EL (cell line): ENCODE measurements at places on chromosomes 3 and 15.

GRCh38 chr3:23372285-23372684 lies 169.2 kb downstream of the UBE2E2 start:
- no peak for DNase-seq

DNA sequence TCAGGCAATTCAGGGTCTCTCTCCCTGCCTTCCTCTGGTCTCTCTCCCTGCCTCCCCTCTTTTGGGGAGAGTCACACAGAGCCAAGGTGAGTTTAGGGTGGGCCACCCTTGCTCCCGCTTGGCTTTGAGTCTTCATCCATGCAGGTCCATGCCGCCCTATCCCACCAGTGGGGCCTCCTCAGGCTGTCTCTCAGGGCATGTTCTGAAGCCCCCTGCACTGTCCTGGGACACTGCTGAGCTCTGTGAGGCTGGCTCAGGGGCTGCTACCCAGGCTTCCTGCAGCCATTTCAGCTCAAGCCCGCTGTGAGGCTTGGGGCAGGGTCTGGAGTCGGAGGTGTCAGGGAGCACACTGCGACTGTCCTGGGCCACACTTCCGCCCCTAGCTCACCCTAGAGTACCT lies 203.1 kb downstream of the SSR3 start:
- no peak for DNase-seq

GRCh38 chr15:40249477-40250303 lies 10.8 kb downstream of the PAK6 start:
- DNase-seq, result peak; percentile 71

- DNase-seq, result no peak
These were observed 5.2 kb downstream of the CEP97 start for GRCh38 chr3:101729586-101729985.

- peak; percentile 67 for DNase-seq
These were observed 276.6 kb upstream of the THBS1 start for GRCh38 chr15:39304201-39304841.

GRCh38 chr3:102936511-102937045 lies 501.8 kb downstream of the ZPLD1 start:
- DNase-seq, result no peak

DNA sequence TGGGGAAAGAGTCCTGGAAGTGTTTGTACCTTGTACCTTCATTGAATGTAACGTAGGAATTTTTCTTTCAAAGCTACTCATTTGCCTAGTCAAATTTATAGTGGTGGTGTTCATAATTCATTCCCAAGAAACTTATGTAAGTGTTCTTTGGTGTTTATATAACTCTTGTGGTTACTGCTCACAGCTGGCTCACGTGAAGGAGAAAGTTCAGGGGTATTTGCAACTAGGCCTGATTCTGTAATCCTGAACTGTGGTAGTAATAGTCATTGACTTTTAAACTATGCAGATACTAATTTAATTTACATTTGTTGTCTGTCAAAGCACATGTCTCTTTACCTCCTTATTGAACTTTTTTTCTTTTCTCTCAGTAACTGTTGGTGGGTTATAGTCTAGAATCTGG lies 50.5 kb upstream of the TEX264 start:
- DNase-seq, result peak; percentile 42

DNA sequence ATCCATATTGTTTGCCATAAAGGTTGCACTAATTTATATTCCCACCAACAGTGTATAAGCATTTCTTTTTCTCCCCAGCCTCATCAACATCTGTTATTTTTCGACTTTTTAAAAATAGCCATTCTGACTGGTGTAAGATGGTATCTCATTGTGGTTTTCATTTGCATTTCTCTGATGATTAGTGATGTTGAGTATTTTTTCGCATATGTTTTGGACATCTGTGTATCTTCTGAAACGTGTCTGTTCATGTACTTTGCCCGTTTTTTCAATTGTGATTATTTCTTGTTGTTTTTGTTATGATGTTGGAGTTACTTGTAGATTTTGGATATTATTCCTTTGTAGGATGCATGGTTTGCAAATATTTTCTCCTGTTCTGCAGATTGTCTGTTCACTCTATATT lies 46.5 kb downstream of the TP63 start:
- DNase-seq, result peak; percentile 11

- DNase-seq, result no peak
These were observed 482.1 kb downstream of the OCA2 start for GRCh38 chr15:27617013-27617412.

DNA sequence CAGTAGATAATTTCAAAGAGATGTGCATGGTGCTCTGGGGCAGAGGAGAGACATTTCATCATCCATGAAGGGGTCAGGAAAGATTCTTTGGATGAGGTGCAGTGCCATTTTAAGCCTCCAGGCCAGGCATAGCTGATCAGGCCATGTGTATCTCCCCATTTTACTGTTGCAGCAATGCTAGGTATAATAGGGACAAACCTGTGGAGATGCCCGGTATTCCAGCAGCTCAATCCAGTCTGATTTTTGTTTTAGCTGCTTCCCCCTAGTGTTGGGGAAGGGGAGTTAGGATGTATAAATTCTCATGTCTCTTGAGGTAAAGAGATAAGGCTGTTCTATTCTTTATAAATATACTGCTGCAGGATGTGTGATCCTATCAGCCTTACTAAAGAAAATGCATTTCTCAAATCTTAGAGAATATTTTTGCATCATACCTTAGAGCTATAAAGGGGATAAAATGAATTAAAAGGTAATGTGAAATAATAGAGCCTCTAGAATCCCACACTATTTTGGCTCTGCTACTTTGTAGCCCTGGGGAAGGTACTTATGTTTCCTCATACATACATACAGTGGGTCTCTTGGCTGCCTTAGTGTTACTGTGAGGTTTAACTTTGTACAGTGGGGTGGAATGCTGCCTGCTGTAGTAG lies 5.2 kb downstream of the CDV3 start:
- DNase-seq, result peak; percentile 65

DNA sequence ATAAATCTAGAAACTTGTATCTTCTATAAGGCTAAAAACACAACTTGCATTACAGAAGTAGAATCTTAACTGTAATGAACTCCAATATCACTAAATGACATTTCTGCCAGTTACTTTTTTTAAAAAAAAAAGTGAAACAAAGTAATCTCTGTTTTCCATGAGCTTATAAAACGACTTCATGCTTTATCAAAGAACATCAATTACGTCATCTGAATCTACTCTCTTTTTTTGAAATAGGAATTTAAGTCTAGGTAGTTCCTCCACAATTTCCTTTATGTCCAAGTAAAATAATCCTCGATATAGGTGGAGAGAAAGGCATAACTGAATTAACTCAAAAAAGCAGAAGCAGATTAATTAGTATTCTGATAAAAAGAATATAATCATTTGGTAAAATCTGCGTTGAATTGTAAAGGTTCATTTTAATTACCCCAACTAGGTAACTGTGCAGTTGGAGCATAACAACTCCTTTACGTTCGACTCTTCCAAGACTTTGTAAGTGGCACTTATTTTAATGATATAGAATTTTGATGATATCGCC lies 1.4 kb downstream of the UACA start:
- DNase-seq, result no peak

DNA sequence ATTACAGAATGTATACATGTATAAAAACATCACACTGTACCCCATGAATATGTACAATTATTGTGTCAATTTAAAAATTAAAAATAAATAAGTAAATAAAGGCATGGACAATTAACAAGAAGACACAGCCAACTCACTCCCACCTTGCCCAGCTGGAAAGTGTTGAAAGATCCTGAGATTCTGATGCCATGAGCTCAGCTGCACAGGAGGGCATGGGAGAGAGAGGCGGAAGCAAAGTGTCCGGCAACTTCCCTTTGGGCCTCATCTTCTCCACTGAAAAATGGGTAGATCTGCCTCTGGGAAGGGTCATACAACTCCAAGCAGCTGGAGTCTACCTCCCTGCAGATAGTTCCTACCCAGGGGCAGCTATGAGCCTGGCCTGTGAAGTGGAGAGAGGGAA lies 277.3 kb downstream of the UACA start:
- DNase-seq, result no peak

- no peak for DNase-seq
These were observed 353.5 kb upstream of the SATB1 start for GRCh38 chr3:18778598-18778997.

DNA sequence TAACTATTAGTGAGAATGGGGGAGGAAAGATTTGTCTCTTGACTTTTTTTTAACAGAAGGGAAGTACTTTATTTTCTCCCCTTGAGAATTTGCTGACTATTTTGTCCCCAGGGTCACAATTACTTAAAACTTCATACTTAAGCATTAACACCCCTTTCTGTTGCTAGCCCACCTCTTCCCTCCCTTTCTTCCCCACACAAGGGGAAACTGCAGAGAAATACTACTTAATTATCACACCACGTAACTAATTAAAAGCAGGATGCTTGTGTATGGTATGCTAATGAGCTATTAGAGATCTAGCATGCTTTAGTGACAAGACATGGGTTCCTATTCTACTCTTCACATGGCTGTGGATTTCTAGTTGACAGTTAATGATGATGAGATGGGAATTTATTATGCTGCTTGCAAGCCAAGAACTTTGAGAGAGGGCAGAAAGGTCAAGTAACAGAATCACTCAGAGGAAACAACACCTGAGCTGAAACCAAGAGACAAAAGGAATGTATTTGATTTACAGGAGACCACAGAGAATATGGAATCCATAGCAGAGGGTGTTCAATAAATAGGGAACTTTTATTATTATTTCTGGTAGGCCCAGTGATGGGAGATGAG lies 179.2 kb downstream of the LSAMP start:
- DNase-seq, result no peak

- peak; percentile 78 for DNase-seq
These were observed 35.0 kb upstream of the PLCL2 start for GRCh38 chr3:16849795-16850194.

DNA sequence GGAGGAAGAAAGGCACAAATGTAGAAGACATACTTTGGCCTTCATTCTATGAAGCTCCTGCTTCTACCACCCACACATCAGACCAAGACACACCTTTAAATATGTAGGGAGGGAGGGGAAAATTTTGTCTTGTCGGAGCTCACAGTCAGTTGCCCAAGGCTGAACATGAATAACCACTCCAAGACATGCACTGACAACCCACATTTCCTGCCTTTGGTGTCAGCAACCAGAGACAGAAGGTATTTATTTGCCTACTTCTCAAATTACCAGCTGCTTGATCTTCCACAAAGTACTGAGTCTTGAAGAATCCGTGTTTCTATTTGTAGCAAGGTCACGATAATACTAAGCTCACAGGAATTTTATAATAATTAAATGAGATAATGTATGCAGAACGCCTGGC lies 169.7 kb downstream of the KCNMB2 start:
- DNase-seq, result peak; percentile 48

DNA sequence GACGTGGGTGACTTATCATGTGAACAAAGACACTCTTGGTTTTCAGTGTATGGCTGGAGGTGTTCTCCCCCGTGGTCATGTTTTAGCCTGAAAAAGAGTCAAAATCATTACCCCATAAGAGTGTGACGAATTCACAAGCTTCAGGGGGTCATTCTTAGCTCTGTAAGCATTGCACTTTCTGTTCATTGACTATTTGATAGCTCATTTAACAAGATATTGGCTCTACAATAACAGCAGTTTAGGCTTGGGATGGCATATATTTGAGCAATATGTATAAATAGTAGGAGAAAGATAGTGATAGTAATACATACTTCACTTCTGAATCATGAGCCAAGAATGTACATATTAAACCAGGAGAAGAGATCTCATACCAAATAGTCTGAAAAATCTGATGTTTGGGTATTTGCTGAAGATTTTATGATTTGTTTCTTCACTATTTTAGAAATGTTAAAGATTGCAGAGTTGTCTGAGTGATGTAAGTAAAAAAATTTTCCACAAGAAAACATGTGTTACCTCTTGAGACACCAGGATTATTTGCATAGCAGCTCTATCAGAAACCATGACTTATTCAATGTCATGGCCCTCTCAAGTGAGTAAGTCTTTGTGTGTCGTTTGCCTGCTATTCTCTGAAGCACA lies 996.0 kb downstream of the OTOL1 start:
- DNase-seq, result peak; percentile 85

- DNase-seq, result peak; percentile 92
These were observed 326.8 kb downstream of the TUSC7 start for GRCh38 chr3:117036259-117036799.

DNA sequence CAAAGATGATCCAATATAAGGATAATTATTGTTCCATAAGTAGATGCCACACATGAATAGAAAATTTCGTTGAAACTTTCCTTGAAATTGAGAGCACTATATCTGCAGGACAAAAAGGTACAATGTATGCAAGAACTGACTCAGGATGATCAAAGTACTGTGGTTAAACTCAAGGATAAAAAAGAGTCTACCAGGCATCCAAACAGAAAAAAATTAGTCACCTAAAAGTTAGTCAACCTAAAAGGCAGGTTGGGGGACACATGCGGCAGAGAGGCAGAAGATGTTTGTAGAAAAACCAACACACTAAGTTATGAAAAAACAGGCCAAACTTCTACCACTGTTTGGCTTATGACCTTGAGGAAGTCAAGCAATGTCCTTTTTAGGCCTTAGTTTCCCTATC lies 68.7 kb downstream of the GSK3B start:
- no peak for DNase-seq

DNA sequence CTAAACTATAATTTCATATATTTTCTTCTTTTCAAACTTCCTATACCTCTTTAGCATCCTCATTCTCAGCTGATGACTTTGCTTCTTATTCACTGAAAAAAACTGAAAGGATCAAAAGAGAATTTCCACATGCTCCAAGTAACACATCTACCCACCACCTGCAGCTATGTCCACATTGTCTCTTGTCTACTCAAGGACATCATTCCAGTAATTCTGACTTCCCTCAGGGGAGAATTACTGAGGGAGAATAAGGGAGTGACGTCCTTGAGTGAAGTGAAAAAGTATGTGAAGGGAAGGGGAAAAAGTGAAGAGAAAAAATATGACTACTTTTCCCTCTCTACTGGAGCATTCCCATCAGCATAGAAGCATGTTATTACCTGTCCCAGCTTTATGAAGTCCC lies 32.6 kb downstream of the ETFA start:
- no peak for DNase-seq
